WTC11 (cell line): ENCODE measurements at places on chromosomes 5 and 9.

GRCh38 chr9:3992924-3993323, 306.9 kb downstream of the GLIS3 start:
- peaks cover 14% of the 10 kb centered on the region for H3K36me3 ChIP-seq
- no peaks in the 10 kb centered on the region; the same call in 1 of the 2 replicates for H3K27me3 ChIP-seq
- DNase-seq, result no peak
- no peak overlapping the region for H3K4me3 ChIP-seq
- H3K27ac ChIP-seq, result 0 out of 2 replicates have a peak overlapping the region, but pooled peaks have one; percentile 10

DNA sequence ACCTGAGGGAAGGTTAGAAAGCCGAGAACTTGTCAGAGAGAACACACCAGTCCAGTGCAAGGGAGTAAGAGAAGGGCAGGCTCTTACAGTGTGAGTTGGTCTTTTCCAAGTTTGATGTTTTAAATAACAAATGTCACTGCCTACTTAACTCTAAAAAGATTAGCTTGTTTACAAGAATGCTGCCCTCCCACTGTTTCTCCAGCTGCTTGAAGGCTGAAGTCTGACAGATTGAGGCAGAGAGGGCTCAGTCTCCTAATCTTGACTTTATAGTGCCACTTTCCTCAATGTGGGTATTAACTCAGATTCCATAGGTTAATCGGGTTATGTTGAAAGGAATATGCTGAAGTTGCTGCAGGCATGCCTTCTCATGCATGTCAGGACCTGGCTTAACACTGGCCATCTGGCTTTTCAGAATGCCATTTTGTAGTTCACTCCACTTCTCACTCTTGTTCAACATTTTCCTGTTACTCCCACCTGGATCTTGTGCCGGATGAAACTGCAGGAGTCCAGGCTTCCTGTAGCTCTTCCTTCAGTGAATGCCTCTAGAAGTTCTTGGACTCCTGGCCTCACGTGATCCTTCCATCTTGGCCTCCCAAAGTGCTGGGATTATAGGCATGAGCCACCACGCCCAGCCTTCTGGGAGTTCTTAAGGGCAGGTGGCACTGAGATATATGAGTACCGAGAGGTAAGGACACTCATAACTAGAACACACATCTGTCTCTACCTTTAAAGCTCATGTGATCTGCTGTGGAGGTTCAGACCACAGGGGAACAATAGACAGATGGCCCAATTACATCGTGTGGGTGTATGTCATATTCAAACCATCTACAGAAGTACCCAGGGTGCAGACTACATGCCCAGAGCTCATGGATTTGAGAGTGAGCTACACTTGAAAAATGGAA, 249.7 kb downstream of the ARHGAP26 start:
- no peaks in the 10 kb centered on the region for H3K27me3 ChIP-seq
- peak overlapping the region; percentile 69; the same call in 1 of the 2 replicates for H3K27ac ChIP-seq
- no peak overlapping the region for H3K4me3 ChIP-seq
- peaks cover 63% of the 10 kb centered on the region for H3K4me1 ChIP-seq

DNA sequence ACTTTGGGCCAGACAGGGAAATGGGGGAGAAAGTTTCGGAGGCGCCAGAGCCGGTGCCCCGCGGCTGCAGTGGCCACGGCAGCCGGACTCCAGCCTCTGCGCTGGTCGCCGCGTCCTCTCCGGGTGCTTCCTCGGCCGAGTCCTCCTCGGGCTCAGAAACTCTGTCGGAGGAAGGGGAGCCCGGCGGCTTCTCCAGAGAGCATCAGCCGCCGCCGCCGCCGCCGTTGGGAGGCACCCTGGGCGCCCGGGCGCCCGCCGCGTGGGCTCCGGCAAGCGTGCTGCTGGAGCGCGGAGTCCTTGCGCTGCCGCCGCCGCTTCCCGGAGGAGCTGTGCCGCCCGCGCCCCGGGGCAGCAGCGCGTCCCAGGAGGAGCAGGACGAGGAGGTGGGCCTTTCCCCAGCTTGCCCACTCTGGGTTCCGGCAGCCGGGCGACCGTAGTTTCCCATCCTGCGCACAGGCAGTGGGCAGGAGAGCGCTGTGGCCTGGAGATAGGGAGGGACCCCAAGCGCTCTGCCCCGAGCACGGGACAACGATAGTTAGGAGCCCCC, 516 bp downstream of the MAST4 start:
- peak; percentile 41 for DNase-seq
- peak overlapping the region; percentile 89 for H3K4me3 ChIP-seq
- peaks cover 24% of the 10 kb centered on the region for H3K4me1 ChIP-seq
- H3K27ac ChIP-seq, result no peak overlapping the region

DNA sequence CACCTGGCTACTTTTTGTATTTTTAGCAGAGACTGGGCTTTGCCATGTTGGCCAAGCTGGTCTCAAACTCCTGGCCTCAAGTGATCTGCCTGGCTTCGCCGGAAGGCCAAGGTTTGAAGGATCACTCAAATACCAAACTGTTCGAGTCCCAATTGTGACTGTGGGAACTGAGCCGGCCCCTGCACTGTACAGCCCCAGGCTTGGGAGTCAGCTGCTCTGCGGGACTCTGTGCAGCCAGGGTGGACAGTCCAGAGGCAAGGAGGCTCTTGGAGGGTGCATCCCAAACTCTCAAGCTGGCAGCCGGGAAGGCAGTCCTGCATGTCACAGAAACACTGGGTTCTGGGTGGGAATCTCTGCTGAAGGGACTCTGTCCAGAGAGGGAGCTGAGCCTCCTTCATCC, 109.0 kb downstream of the ENTREP1 start:
- H3K27ac ChIP-seq, result no peak overlapping the region
- H3K4me1 ChIP-seq, result no peaks in the 10 kb centered on the region
- H3K4me3 ChIP-seq, result no peak overlapping the region
- no peak for DNase-seq
- peaks cover 2% of the 10 kb centered on the region; the same call in 1 of the 2 replicates for H3K27me3 ChIP-seq

DNA sequence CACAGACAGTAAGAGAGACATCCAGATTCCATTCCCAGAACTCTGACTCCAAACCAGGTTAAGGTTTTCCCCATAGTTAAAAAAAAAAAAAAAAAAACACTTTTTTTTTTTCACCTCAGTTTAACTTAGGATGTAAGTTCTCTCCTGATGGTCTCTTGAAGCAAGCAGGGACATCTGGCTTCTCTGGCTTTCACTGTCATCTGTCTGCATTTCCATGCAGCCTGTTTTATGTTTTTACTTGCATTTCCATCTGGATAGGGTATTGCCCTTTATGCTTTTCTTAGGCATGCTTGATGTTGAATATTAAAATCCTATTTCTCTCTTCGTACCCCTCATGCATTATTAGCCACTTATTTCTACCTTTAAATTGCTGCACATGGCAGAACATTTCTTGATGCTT, 135.3 kb upstream of the WWC1 start:
- DNase-seq, result no peak
- no peaks in the 10 kb centered on the region for H3K36me3 ChIP-seq
- H3K27ac ChIP-seq, result no peak overlapping the region
- H3K27me3 ChIP-seq, result no peaks in the 10 kb centered on the region; the same call in 1 of the 2 replicates
- H3K4me3 ChIP-seq, result no peak overlapping the region

GRCh38 chr9:95533996-95534680, 17.4 kb upstream of the PTCH1 start:
- H3K4me3 ChIP-seq, result no peak overlapping the region
- no peak for DNase-seq
- H3K4me1 ChIP-seq, result peaks cover 6% of the 10 kb centered on the region

DNA sequence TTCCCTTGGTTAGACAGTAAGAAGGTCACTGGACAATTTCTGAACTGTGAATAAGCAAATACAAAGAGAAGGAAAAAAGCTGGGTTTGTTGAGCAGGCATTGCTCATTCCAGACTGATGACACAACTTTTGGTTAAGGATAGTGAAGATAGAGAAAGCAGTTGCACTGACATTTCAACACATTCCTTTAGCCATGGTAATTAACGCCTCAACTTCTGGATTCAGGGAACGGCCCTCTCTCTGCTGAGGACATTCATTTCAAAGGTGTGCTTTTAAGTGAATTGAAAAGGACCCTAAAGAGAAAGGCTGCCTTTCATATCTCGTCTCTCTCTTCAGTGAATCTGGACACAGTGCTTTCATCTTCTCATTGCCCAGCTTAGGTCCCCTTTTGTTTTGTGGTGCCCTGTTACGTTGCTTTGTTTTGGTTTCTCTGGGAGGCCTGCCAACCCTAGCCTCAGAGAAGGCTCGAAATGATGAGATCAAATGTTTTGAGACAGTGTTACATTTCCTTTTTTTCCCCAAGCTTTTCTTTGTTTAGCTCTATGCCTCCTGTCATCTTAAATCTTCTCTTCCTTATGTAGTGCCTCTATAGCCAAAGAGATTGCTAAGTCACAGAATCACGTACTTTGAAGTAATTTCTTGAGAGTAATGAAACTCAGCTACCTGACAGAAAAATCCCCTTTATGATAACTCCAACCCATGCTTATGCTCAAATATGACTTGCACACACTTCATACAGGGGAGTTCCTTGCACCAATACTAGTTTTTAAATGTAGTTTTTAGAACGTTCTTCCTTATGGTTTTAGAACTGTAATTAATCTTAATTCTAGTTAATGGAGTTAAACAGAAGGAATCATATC, 94.4 kb upstream of the IFNE start:
- DNase-seq, result no peak
- H3K4me3 ChIP-seq, result no peak overlapping the region
- H3K36me3 ChIP-seq, result no peaks in the 10 kb centered on the region
- no peak overlapping the region for H3K27ac ChIP-seq
- H3K27me3 ChIP-seq, result no peaks in the 10 kb centered on the region
- peaks cover 8% of the 10 kb centered on the region for H3K4me1 ChIP-seq

- H3K4me3 ChIP-seq, result peak overlapping the region; percentile 79; the same call in 1 of the 2 replicates
- H3K4me1 ChIP-seq, result peaks cover 23% of the 10 kb centered on the region
- no peak overlapping the region for H3K27ac ChIP-seq
- H3K27me3 ChIP-seq, result peaks cover 14% of the 10 kb centered on the region
These were observed 21.5 kb upstream of the WWC1 start for GRCh38 chr5:168269937-168270330.

- no peaks in the 10 kb centered on the region; the same call in 1 of the 2 replicates for H3K27me3 ChIP-seq
- H3K36me3 ChIP-seq, result no peaks in the 10 kb centered on the region
- H3K4me1 ChIP-seq, result no peaks in the 10 kb centered on the region
- H3K27ac ChIP-seq, result no peak overlapping the region
- H3K4me3 ChIP-seq, result no peak overlapping the region
These were observed 1045.4 kb downstream of the DTWD2 start for GRCh38 chr5:117942861-117943519.

DNA sequence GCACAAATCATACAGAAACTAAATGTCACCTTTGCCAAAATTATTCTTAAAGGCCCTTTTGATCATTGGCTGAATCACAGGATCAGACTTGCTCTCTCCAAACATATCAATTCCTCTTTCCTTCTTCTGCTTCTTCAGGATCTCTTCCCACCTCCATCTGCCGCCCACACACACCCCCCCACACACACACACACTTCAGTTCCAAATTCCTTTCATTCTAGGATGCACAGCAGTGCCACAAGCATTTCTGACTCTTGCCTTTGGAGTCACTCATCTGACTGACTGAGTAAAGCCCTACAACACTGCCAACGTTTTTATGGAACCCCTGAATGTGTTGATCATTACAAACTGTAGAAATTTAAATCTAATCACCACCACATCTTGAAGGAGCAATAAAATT, 22.9 kb downstream of the DNAH5 start:
- H3K27me3 ChIP-seq, result no peaks in the 10 kb centered on the region
- no peak for DNase-seq
- peaks cover 15% of the 10 kb centered on the region for H3K4me1 ChIP-seq
- H3K27ac ChIP-seq, result 0 out of 2 replicates have a peak overlapping the region, but pooled peaks have one; percentile 34
- no peaks in the 10 kb centered on the region for H3K36me3 ChIP-seq
- H3K4me3 ChIP-seq, result no peak overlapping the region

GRCh38 chr5:161007879-161008278, 155.9 kb upstream of the ATP10B start:
- no peak overlapping the region for H3K4me3 ChIP-seq
- peaks cover 6% of the 10 kb centered on the region for H3K4me1 ChIP-seq
- H3K36me3 ChIP-seq, result peaks cover 3% of the 10 kb centered on the region
- no peak overlapping the region for H3K27ac ChIP-seq
- no peaks in the 10 kb centered on the region; the same call in 1 of the 2 replicates for H3K27me3 ChIP-seq

GRCh38 chr9:8140557-8140956, 341.0 kb upstream of the DMAC1 start:
- peaks cover 35% of the 10 kb centered on the region for H3K4me1 ChIP-seq
- H3K36me3 ChIP-seq, result no peaks in the 10 kb centered on the region
- peak overlapping the region; percentile 64 for H3K27ac ChIP-seq
- no peak overlapping the region for H3K4me3 ChIP-seq
- no peaks in the 10 kb centered on the region for H3K27me3 ChIP-seq
- DNase-seq, result no peak

- H3K4me1 ChIP-seq, result peaks cover 25% of the 10 kb centered on the region
- no peak overlapping the region for H3K27ac ChIP-seq
- H3K4me3 ChIP-seq, result no peak overlapping the region
- H3K36me3 ChIP-seq, result no peaks in the 10 kb centered on the region
- H3K27me3 ChIP-seq, result no peaks in the 10 kb centered on the region
These were observed 24.3 kb downstream of the ABCA1 start for GRCh38 chr9:104903609-104904008.

GRCh38 chr9:127608104-127608966, 3.7 kb upstream of the STXBP1 start:
- peak; percentile 90 for DNase-seq
- peaks cover 25% of the 10 kb centered on the region for H3K4me1 ChIP-seq
- peak overlapping the region; percentile 76 for H3K4me3 ChIP-seq
- no peaks in the 10 kb centered on the region for H3K36me3 ChIP-seq

DNA sequence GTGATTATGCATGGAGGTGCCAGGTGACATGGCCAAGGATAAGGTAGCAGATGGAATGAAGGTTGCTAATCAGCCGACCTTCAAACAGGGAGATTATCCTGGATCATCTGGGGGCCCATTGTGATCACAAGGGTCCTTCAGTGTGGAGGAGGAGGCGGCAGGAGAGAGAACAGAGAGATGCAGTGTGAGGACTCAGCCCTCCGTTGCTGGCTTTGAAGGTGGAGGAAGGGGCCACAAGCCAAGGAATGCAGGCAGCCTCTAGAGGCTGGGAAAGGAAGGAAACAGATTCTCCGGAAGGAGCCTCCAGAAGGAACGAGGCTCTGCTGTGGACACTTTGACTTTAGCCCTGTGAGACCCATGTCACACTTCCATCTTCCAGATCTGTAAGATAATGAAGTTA, 27.4 kb upstream of the EEIG1 start:
- DNase-seq, result no peak
- peaks cover 7% of the 10 kb centered on the region for H3K36me3 ChIP-seq
- H3K4me3 ChIP-seq, result no peak overlapping the region
- H3K27me3 ChIP-seq, result peaks cover 4% of the 10 kb centered on the region; the same call in 1 of the 2 replicates

GRCh38 chr9:17699615-17700330, 120.9 kb downstream of the SH3GL2 start:
- H3K27ac ChIP-seq, result no peak overlapping the region
- no peak overlapping the region for H3K4me3 ChIP-seq
- no peaks in the 10 kb centered on the region for H3K27me3 ChIP-seq

- no peaks in the 10 kb centered on the region for H3K27me3 ChIP-seq
- no peak overlapping the region for H3K4me3 ChIP-seq
These were observed 252.8 kb downstream of the MAST4 start for GRCh38 chr5:66848749-66849641.
